ENCODE measurements at places on chromosomes 5 and 9.

- DNase-seq: no peak
Observed at GRCh38 chr9:124795881-124796431, 19.0 kb downstream of the OLFML2A start.

DNA sequence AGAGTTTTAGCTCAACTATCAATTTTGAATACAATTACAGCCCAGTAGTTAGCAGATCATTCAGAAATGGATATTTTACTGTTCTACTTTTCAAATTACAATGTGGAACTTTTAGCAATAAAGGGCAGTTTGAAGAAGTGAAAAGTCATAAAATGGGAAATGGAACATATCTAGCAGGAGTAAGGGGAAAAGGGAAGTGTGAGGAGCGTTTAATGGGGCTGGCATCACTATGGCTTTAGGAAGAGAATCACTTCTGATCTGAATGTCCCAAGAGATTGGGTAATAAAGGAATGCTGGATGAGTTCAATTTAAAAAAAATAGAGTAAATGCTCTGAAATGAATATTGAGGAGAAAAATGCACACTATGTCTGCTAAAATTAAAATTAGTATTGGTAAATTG is 77.4 kb downstream of the ATPSCKMT start:
- no peak for DNase-seq

DNA sequence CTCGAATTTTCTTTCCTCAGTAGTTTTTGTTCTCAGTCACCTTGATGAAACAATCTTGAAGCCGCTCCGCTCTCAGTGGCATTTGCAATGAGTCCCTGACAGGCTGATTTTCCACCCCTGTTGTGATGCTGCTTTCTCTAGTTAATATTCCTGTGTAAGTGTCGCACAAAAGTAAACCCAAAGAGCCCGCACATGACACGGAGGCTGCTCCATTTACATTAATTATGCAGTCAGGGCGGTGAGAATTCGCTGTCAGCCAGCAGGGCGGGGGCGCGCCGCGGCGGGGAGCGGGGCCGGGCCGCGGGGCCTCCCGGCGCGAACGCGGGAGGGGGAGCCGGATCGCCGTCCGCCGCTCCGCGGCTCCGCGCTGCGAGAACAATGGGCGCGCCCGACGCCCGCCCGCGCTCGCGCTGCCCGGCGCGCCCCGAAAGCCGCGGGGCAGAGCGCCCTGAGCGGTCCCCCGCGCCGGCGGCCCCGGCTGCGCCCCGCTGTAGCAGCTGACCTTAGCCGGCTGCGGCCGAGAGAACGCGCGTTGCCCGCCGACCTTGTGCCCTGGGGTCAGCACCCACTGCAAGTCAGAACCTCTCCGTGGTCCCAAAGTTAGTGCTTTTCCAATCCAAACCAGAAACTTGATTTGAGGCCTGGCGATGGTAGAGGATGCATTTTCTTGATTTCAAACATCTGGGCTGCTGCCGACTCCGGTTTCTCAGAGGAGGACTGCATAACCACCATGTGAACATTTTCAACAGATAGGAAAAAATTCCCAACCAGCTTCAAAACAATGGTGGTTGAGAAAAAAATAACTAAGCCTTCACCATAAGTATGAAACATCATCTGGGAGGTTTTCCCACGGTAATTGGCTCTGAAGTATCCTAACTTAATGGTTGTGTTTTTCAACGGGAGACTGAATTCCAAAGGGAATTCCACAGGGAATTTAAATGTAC is 142.6 kb downstream of the PBX3 start:
- peak; percentile 19 for DNase-seq

DNA sequence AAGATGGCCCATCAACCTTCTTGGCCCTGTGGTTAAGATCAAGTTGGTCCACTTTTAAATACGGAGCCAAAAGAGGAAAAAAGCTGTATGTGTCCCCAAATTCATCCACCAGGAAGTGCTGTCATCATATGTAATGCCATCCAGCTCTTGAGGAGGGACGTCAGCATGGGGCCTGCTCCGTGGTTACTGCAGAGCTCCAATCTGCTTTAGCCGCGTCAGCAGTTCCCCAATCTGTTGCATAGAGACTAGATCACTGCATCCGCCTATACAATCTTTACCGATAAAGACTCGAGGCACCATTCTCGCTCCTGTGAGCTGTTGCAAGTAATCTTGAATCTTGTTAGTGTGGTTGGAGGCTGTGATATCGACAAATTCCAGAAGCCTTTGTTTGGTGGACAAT is 65.7 kb downstream of the GABRA6 start:
- DNase-seq: no peak

GRCh38 chr5:170333161-170333910 is 35.8 kb upstream of the LCP2 start:
- DNase-seq: no peak

DNA sequence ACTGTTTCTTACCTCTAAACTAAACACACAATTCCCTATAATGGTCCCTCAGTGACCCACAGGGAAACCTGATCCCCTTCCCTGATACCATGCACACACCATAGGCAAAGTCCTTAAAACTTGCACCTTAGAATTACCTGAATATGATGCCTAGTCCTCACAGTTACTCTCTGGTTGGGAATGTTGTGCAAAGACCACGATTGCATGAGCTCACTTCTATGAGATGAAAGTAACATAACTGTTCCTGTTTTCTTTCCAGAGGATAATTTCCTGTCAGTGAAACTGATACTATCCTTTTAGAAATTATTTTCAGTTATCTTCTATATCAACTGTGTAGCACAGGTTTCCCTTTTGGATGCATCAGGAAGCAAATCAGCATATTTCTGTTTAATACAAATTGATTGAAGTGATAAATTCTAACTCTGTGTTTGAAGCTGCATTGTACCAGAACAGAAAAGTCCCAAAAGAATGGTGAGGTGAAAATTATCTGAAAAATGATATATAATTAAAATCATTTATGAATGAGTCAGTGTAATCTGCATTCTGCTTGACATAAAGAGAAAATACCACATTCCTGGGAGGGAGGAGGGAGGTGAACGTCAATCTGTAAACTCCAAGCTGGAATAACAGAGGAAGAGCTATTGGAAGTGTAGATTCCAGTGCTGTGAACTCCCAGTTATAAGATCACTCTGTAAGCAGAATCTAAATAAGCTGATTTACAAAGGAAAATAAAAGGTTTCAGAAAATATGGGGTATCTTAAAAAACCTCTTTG is 51.2 kb upstream of the TNFAIP8 start:
- DNase-seq: peak; percentile 43

DNA sequence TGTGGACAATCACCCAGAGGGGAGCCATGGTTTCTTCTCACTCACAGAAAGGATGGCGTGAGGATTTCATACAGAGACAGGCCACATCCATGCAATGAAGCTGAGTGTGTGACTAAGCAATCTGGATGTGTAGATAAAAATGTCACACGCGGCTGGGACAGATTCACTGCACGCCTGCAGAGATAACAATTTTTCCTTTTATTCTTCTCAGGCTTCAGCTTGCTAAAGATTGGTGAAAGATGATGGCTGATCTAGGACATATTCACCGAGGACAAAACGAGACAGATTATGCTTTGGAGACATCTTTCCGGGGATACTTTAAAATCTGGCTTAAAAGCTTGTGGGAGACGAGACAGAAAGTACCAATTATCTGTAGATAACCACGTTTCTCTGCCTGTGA is 313.9 kb upstream of the TRPC7 start:
- DNase-seq: no peak

DNA sequence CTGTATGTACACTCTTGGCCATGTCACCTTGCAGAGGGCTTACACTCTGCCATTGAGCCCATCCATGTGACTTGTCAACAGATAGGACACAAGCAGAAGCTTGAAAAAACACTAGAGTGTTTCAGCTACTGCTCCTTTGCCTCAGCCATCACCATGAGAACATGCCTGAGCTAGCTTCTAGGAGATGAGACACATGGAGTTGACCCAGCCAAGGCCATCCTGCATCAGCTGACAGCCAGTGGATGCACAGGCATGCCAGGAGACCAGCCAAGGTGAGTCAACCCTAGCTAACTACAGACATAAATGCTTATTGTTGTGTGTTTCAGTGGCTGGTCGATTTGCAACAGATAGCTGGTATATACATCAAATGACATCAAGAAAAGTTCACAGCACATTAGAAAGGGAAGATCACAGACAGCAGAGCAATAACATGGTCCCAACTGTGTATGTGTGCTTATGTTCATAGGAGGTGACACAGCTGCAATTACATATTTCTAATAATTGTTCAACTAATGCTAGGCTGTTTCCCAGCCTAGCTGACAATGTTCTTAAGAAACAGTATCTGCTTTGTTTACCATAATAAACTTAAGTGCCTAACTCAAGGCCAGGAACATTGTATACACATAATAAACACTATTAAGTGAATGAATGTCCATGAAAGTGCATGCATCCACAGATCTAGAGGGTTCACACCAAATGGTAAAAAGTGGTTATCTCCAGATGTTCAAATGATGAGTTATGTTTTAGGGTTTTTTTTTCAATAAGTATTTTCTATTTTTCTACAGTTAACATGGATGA is 105.7 kb downstream of the SPOCK1 start:
- no peak for DNase-seq

- no peak for DNase-seq
Observed at GRCh38 chr5:176810687-176811501, 535 bp downstream of the UNC5A start.
